ENCODE measurements at places on chromosomes 2 and 18.

DNA sequence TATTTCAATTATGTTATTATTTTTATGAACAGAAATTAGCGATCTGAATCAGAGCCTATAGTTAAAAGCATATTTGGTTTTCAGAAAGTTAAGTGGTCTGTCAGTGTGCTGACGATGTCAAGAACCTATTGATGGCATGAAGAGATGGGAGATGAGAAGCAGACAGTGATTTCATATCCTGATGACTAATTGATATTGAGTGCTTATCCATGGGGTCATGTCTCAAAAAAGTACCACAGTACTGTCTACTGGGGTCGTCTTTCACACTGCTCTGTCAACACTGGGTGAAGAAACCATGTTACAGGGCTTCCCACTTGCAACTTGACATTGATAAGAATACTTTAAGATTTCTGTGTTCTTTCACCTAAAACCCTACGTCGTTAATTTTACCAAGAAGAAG, 297.1 kb downstream of the AFF3 start:
- no peak for DNase-seq

DNA sequence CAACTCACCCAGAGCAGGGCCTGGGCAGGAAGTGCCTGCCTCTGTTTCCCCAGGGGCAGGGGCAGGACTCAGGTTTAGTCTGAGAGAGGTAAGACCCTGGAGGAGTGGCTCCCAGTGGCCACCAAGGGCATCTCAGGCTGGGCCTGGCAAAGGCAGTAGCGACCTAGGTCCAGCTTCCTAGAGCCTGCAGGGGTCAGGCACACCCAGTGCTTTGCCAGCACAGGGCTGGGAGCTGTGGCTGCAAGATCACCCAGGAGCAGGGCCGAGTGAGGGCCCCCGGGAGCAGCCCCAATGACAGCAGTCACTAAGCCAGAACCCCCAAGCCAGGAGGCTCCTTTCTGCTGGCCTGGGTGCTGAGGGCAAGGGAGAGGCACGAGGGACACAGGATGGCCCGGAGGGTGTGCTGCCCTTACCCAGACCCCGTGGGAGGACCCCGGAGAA, 8.8 kb upstream of the DUSP2 start:
- no peak for DNase-seq

DNA sequence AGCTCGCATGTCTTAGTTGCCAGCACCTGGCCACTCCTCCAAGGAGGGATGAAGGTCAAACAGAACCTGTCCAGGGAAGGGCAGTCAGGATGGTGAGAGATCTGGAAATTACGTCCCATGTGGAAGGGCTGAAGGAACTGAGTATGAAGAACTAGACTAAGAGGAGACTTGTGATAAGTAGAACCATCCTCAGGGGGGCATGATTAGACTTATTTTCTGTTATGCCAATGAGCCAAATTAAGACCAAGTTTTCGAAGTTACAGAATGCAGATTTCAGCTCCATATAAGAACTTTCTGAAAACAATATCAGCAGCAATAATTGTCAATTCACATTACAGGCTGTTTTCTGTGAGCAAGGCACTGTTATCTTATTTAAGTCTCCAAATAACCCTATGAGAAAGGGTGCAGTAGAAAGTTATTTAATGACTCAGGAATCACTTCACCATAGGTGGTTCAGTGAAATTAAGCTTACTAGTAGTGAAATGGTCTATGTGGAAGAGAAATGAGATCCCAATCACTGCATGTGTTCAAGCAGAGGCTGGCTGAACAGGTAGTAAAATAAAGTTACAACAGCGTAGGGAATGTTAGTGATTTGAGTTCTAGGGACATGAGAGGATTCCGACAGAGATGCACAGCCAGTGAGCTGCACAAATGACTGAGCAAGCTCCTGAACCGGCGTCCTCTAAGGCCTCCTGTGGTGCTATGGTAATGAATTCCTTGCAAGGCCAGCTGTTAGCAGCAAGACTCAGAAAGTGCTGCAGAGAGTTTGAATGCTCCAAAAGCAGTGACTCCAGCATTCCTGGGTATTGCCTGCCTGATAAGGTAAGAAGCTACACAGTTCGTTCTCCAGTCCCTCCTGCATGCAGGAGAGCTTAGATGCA, 4.5 kb upstream of the DYM start:
- DNase-seq: peak; percentile 85

GRCh38 chr18:63223837-63224236, 95.7 kb downstream of the BCL2 start:
- DNase-seq: no peak

GRCh38 chr18:27778925-27779324, 398.0 kb downstream of the CDH2 start:
- DNase-seq: no peak

DNA sequence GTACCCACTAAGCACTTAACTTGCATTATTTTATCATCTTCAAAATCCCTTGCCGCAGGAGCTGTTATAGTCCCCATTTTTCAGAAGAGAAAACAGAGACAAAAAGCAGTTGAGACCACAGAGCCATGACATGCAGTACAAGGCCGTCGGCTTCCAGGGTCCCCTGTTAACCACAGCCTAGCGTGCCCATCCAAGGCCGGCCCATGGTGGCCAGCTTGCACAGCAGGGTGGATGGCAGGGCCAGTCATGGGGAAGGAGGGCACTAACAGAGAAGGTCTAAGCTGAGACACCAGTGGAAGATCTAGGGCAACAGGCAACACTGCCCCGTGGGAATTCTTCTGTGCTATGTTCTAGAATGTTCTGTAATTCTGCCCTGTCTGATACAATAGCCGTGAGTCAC, 192.6 kb upstream of the ID2 start:
- DNase-seq: no peak

DNA sequence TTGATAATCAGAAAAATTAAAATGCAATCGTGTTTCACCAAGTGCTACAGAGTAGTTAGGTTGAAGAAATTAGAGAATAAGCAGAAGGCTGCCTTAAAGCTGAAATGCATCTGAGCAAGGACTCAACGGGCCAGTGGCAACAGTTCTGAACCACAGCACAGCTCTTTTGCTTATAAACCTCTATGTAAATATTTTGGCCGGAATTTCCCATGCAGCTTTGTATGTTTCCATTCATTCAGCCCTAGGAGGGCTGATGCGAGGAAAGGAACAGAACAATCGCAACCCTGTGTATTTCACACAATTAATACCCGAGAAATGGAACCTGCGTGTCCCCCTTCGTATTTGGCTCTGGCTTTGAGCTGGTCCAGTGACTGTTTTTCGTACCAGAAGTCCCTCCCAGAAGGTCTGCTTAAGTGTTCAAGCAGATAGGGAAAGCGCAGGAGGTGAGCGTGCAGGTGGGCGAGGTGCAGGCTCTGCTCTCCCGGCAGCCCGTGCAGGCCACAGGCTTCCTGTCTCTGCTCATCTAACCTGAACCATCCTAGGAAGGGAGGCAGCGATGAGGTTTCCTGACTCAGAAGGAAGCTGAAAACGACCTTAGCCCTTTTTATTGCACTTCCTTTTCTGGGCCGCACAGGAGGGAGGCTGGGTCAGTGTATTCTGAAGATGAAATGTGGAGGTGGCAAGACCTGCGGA, 67.3 kb downstream of the ASB1 start:
- no peak for DNase-seq

GRCh38 chr2:120192280-120192679, 30.9 kb downstream of the TMEM185B start:
- DNase-seq: no peak

DNA sequence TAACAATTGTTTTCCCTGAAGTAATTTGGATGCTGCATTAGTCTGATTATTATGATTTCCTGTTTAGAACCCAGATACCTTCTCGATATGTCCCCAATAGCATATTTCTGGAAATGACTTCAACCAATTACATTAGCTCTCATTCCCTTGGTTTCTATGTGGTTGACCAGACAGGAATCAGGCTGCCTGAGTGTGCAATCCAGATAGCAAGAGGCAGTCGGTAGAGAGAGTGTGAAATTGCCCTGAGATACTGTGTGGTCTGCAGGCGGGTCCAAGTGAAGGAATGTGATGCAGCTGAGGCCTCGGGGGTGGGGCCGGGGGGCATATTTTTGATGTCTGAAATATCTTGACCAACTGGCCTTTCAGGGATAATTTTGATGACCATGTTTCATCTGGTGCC, 143.9 kb upstream of the ITGA6 start:
- peak; percentile 23 for DNase-seq

- no peak for DNase-seq
Observed at GRCh38 chr2:127058246-127058953, 48.6 kb downstream of the BIN1 start.

GRCh38 chr2:223032187-223033142, 19.5 kb upstream of the KCNE4 start:
- no peak for DNase-seq

DNA sequence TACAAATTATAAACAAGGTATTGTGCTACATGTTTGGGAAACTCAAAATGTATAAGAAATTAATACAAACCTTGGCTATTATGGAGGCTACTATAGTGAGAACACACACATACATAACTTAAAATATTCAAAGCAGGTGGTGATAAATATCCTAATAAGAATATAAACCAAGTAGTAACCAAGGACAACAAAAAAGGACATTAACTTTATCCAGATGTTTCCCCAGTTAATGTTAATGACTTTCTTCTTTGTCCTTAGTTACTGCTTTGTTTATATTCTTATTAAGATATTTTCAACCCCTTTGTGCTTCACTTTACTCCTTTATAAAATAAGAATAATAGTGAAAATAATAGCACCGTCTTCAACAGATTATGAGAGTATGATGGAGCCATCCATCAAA, 241.6 kb downstream of the CALCRL start:
- DNase-seq: no peak

- DNase-seq: no peak
Observed at GRCh38 chr2:146894514-146894913, 950.3 kb upstream of the ACVR2A start.

- no peak for DNase-seq
Observed at GRCh38 chr2:137689549-137689948, 274.7 kb upstream of the HNMT start.

DNA sequence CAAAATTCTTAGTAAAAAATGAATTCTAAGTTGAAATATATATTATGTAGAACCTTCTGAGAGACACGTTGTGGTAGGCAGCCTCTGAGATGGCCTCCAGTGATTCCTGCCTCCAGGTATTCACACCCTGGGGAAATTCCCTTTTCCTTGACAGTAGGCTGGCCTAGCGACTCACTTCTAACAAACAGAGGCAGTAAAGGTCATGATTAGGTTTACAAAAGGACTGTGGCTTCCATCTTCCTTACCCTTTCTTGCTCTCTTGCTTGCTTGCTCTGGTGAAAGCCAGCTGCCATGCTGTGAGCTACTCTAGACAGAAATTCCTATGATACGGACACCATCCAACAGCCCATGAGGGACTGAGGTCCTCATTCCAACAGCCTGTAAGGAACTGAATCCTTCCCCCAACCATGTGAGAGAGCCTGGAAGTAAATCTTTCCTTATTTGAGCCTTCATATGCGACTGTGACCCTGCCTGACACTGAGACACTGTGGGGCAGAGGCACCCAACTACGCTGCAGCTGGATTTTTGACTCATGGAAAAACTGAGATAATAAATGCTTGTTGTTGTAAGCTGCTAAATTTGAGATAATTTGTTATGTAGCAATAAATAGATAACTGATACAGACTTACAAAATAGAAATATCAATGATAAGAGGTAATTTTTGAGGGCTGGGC, 32.7 kb upstream of the SERTAD2 start:
- peak; percentile 39 for DNase-seq

- DNase-seq: no peak
Observed at GRCh38 chr2:27724905-27725701, 46.4 kb upstream of the MRPL33 start.

GRCh38 chr2:233047667-233048066, 12.5 kb upstream of the INPP5D start:
- no peak for DNase-seq

- no peak for DNase-seq
Observed at GRCh38 chr2:11419781-11420180, 46.2 kb downstream of the E2F6 start.

- DNase-seq: no peak
Observed at GRCh38 chr18:76389716-76390115, 105.3 kb downstream of the ZNF516 start.

DNA sequence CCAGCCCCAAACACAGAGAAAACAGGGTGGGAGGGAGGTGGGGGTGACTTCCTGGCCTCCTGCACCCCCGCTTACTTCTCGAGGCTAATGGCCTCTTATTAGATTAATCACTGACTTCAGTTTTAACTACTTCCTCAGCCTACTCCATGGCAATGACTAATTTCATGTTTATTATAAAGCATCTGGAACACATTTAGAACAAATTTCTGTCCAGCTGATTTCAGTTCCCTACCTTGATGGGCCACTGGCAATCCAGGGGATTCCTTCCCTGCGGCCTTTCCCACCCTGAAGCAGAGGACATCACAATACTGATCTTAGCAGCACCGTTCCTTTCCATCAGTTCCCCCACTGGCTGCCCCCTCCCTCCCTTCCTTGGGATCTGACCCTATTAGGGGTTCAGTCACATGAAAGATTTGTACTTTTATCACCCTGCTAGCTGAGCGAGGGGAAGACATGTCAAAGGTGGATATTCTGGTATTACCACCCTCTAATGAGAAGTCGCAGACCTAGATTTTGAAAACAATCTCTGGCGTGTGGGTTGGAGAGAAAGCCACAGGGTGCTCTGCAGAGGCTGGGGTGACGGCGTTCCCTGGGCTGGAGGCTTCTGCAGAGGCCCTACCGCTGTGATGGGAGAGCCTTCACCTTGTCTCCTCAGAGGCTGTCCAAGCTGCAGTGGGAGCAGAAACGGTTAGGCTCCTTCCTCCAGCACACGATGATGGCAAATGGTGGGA, 67.6 kb downstream of the KIAA2012 start:
- DNase-seq: no peak

- no peak for DNase-seq
Observed at GRCh38 chr2:64296695-64297346, 152.6 kb upstream of the PELI1 start.

DNA sequence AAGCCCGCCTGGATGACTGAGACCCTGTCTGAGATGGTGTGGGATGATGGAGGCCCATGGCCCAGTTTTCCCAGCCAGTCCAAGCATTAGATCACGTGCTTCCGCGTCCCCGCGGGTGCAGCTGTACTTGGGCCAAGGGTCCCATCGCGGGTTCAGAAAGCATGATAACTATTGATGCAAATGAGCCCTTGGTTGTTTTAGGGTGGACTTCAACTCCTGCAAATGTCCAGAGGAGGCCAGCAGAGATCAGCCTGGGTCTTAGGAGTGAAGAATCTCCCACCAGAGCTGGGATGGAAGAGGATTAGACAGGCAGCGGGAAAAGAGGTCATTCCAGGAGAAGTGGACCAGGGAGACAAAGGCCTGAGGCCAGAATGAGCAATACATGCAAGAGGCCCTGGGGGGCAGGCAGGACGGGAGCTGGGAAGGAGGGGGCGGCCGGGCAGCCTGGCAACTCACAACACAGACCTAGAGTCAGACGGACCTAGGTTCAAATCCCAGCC, 89.9 kb upstream of the TMEM247 start:
- peak; percentile 12 for DNase-seq

GRCh38 chr2:102080451-102081242, 61.9 kb upstream of the IL1R1 start:
- no peak for DNase-seq

GRCh38 chr2:108637304-108637669, 82.0 kb upstream of the RANBP2 start:
- DNase-seq: no peak

- no peak for DNase-seq
Observed at GRCh38 chr2:2452961-2453360, 121.9 kb upstream of the MYT1L start.

GRCh38 chr2:239118675-239119211, 270.9 kb downstream of the TWIST2 start:
- no peak for DNase-seq

- peak; percentile 20 for DNase-seq
Observed at GRCh38 chr2:190088917-190089316, 26.4 kb upstream of the MSTN start.

GRCh38 chr2:42339191-42339912, 21.7 kb downstream of the COX7A2L start:
- DNase-seq: peak; percentile 36
